ENCODE measurements at places on chromosomes 11 and 22.

GRCh38 chr11:33001751-33002542 lies 13.7 kb upstream of the DEPDC7 start:
- no peak for DNase-seq

DNA sequence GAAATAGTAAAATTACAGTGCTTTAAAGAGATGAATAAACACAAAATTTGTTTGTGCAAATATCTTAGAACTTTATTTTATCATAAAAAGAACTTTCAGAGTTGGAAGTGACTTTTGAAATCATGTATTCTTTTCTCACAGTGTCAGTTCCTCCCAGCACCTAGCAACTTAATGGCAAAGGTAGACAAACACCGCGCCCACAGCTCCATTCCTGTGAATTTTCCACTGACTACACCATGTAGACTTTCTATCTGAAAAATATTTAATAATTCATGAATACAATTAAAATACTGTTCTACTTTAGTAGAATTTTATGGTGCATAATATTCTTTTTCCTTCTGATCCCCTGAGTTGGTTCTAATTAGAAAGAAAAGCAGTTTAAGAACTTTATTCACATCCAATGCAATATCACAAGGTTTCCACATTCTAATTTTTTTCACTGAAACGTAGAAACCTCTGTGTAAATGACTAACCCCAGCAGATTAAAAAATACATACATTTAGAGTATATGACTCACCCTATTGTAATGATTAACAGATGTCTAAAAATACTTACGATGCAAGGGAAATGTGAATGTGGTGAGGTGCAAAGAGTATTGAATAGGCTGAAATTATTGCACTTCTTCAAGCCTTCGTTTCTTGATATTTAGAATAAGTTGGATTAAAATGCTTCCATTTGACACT lies 218.2 kb upstream of the CCDC179 start:
- no peak for DNase-seq

- no peak for DNase-seq
Measured at GRCh38 chr11:128961645-128962044, 19.0 kb upstream of the TP53AIP1 start.

DNA sequence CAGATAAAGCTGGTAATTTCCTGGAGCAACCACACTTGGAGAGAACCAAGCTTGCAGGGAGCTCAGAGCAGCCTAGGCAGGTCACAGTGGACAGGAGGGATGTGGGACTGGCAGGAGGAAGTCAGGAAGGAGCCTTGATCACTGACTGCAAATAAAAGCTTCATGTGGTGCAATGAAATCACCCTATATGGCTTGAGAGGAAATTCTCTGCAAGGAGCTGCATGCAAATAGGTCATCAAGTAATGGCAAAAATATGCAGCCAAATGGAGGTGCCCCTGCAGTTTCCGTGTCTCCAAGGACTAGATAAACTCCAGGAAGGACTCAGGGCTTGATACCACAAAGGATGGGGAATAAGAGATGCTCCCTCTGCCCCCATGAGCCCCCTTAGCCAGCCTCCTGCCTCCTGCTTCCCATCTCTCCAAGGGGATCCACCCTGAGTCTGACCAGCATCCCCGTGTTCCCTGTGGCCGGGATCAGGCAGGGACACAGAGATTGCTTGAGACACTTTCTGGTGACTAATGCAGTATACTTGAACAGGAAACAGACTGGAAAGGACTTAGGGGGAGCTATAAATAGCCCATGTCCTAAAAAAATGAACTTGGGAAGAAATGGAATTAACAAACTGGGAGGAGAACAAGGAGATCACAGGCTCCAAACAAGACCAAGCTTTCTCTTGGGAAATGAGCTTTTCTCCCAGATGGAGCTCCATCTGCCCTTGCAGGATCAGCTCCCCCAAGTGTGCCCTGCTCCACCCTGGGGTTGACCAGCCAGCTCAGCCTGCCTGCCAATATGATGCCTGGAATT lies 23.9 kb upstream of the MICAL2 start:
- DNase-seq: peak; percentile 93

DNA sequence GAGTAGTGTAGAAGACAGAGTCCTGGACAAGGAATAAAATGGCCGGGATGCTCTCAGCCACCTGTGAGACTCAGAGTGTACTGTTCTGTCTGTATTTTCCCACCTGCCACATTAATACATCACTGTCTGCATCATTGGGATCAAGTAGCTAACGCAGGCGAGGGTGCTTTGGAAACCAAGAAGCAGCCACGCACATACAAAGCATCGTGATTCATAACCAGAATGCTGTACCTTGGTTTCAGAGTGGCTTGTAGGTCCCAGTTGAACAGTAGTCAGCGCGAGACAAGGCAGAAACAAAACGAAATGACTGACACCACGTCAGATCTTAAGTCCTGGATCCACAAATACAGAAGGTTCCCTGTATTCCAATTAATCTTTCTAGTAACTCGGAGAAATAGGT lies 198.3 kb downstream of the GRIK4 start:
- no peak for DNase-seq

- no peak for DNase-seq
Measured at GRCh38 chr11:7275133-7275532, 23.4 kb downstream of the SYT9 start.

GRCh38 chr11:43067681-43068080 lies 244.1 kb upstream of the API5 start:
- DNase-seq: no peak

DNA sequence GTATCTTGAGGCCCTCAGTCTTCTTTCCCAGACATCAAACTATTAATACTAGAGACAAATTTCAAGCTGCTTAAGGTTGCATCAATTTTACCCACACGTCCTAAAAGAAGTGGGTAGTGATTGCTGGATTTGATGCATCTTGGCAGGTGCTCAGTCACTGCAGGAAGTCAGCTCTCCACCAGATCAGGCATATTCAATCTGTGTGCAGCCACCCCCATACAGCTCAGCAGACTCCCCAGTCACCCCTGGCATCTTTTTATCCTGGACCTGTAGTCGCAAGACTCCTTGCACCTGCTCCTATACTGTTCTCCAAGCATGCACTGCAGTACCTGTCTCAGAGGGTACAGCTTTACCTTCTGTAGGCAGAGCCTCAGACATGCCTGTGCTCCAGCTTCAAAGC lies 343.1 kb upstream of the ISX start:
- no peak for DNase-seq

- no peak for DNase-seq
Measured at GRCh38 chr11:112829971-112830654, 131.1 kb upstream of the NCAM1 start.

- DNase-seq: no peak
Measured at GRCh38 chr22:29447906-29448305, 9.5 kb downstream of the RFPL1 start.

DNA sequence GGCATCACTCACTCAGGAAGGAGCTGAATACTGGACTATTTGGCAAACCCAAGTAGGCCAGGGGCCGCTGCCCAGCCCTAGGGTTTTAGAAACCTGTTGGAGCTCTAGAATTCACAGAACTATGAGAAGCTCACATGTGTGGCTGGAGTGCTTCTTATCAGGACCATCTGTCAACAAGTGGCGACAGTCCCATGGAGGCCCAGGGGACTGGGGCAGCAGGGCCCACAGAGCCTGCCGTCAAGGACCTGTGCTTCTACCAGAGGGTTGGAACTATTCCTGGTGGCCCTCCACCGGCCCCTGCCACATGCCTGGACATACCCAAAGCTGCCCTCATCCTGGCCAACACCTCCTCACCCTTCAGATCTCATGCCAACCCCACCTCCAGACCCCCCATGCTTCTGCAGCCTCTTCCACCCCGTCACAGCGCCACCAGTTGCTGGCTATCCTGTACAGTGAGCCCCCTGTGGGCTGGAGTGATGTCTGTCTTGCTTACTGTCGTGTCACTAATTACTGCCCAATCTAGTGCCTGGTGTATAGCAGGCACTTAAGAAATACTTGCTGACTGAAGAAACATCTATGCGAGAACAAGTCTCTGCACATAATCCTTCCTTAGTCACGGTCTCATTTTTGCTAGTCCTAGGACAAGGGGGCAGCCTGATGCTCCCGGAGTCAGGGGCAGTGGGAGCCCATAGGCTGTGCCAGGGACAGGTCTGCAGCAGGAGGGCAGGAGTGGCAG lies 27.2 kb upstream of the RASL10A start:
- no peak for DNase-seq

DNA sequence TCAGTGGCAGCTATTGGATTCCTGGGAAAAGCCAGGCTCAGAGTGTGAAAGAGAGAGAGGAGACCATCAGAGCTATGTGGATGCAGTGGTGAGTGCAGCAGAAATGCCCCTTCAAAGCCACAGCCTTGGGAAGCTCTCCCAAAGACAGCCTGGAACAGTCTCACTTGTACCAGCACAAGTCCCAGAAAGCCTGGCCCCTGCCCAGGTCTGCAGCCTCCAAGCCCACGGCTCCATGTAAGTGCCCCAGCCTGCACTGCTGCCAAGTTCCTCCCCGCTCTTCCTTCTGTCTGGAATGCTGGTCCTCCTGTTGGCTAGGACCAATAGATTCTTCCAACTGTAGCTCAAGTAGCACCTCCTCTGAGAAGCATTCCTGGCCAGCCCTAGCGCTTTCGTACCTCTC lies 539.7 kb downstream of the MIAT start:
- DNase-seq: no peak

- no peak for DNase-seq
Measured at GRCh38 chr11:60336767-60337391, 9.8 kb downstream of the MS4A6E start.

GRCh38 chr11:117223741-117224689 lies 7.9 kb downstream of the PCSK7 start:
- DNase-seq: no peak

DNA sequence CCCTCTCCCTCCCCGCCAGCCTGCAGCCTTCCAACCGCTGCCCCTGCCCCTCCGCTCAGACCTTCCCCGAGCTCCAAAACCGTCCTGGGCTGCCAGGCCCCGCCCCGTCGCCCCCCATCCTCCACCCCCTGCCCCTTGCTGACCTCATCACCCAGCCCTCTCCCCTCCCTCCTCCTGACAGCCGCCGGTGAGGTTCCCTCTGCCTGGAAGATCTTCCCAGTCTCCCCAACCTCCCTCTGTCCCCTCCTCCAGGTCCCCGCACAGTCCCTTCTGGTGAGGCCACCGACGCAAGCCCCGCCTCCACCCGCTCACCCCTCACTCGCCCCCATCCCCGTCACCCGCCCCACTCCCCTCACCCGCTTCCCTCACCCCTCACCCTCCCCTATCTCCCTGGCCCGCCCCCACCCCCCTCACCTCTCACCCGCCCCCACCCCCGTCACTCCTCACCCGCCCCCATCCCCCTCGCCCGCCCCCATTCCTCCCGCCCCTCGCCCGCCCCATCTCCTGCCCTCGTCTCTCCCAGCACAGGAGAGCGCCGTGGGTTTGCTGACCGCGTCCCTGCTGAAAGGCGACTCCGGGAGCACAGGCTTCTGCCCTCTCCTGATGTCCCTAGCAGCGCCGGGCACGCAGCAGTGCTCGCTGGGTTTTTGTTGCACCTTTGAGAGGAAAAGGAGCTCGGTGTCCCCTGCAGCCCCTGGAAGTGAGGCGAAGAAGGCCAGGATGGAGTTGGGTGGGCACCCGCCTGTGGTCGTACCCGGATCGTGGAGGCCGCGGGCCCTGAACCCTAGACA lies 16.4 kb upstream of the UPK3A start:
- DNase-seq: no peak

DNA sequence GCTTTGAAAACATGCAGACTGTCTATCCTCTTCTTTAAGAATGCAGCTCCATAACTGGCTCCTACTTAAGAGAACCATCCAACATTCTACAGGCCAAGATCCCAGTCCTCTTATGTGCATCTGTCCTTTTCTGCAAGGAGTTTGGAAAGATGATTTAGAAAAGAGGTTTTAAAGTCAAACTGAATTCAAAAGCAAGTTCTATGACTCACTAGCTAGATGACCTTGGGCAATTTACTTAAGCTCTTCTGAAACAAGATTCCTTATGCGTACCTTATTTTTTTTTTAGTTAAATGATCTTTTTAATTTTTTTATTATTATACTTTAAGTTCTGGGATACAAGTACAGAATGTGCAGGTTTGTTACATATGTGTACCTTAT lies 29.2 kb downstream of the GUCY1A2 start:
- DNase-seq: no peak

DNA sequence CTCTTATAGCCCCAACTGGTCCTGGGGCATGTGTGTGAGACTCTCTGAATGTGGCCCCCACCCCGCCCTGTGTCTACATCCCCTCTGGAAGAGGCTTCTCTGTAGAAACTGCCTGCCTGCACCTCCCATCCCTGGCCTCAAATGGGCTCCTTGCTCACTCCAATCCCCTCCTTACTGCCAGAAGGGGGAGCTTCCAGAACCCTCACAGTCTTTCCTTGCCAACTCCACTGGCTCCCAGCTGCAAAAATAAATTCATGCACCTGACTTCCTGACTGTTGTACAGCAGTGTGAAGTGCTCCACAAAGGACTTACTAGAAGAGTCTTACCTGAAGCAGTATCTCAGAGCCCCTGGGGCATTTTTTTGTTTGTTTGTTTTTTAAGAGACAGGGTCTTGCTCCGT lies 15.2 kb upstream of the SERPIND1 start:
- DNase-seq: no peak

DNA sequence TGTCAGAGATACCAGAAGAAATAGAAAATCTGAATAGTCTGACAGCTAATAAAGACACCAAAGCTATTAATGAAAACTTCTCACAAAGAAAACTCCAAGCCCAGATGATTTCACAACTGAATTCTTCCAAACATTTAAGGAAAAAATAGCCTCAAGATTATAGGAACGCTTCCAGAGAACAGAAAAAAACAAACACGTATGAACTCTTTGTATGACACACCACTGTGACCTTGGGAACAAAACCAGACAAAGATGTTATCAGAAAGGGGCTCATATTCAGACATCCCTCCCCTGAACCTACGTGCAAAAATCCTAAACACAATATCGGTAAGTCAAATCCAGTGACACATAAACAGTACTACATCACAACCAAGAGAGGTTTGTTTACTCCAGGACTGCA lies 23.5 kb downstream of the CERK start:
- no peak for DNase-seq

- no peak for DNase-seq
Measured at GRCh38 chr11:131537748-131538147, 167.3 kb downstream of the NTM start.

DNA sequence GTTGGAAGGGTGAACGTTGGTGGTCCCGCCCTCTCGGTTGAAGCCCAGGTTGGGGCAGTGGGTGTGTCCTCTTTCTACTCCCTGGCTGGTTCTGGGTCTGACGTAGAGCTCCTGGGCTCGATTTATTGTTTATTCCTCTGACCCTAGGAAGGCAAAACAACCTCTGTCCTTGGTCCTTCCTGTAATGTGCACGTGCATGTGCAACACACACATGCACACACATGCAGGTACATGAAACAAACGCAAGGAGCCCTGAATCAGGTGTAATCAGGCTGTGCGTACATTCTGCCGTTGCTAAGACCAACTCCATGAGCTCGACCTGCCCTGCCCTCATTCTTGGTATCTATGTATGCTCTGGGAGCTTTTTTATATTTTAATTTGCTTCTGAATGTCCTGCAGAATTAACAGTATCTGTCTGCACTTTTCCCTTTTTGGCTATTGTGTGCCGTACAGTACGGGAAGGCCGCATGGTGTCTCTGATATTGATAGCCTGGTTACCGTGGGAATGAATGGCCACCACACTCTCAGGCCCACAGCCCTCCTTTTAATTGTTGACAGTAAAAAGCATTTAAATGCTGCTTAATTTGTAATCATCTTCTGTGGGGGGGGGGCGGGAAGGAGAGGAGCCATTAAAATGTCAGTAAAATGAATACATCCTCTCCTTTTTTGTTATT lies 66.0 kb upstream of the NNMT start:
- DNase-seq: no peak

Data from BJ (cell line).